Activated naive CD8-positive, alpha-beta T cell treated with anti-CD3 and anti-CD28 coated beads for 36 hours (primary cell): ENCODE measurements at places on chromosomes 16 and 17. TPM values are rescaled to one million over a fixed set of nuclear protein-coding genes. Genes with fewer than 3 reads are reported as not detected.

The PABPN1L gene
- total RNA-seq = not detected

The PRSS53 gene
- total RNA-seq = 3.0 TPM

The SPATA22 gene
- total RNA-seq = not detected

The NAT9 gene
- total RNA-seq = 39.9 TPM

The CSH1 gene
- not detected for total RNA-seq

The CTRB2 gene
- total RNA-seq = not detected

The CDH11 gene
- total RNA-seq = not detected

The RMI2 gene
- 56.1 TPM for total RNA-seq

The PPP1R27 gene
- total RNA-seq = not detected

The TMEM100 gene
- not detected for total RNA-seq

The PNMT gene
- not detected for total RNA-seq

The YPEL3 gene
- total RNA-seq = 12.1 TPM

The CCL3 gene
- total RNA-seq = 51.5 TPM

The CCDC200 gene
- not detected for total RNA-seq

The GRB2 gene
- total RNA-seq = 161 TPM

The ALDH3A1 gene
- 0.47 TPM for total RNA-seq

The RAPGEFL1 gene
- 4.3 TPM for total RNA-seq

The CHST5 gene
- total RNA-seq = not detected

The GABARAPL2 gene
- total RNA-seq = 47.6 TPM

The PRDM7 gene
- total RNA-seq = not detected

The ELOB gene
- total RNA-seq = 291 TPM

The BCAR1 gene
- total RNA-seq = 1.2 TPM

The MEFV gene
- 0.12 TPM for total RNA-seq

The CFAP97D1 gene
- total RNA-seq = not detected

The CCDC78 gene
- 8.1 TPM for total RNA-seq

The CES3 gene
- total RNA-seq = 0.80 TPM

The PRAC2 gene
- total RNA-seq = not detected

The CCL1 gene
- total RNA-seq = not detected

The KRT13 gene
- not detected for total RNA-seq

The PRR15L gene
- total RNA-seq = not detected

The UBTF gene
- total RNA-seq = 169 TPM

The CACNG1 gene
- not detected for total RNA-seq

The TAT gene
- not detected for total RNA-seq

The ABCA8 gene
- total RNA-seq = not detected

The MYH2 gene
- not detected for total RNA-seq

The KRTAP9-4 gene
- total RNA-seq = not detected

The UTS2R gene
- not detected for total RNA-seq

The KRTAP1-5 gene
- total RNA-seq = not detected

The PYCARD gene
- 5.0 TPM for total RNA-seq

The PIK3R5 gene
- total RNA-seq = 32.6 TPM

The KRT40 gene
- total RNA-seq = not detected

The FBXW10 gene
- not detected for total RNA-seq

The RBFOX1 gene
- not detected for total RNA-seq

The NOMO2 gene
- total RNA-seq = 59.2 TPM

The ZG16 gene
- not detected for total RNA-seq

The GCGR gene
- not detected for total RNA-seq

The ITGA2B gene
- total RNA-seq = 0.62 TPM

The SOX9 gene
- total RNA-seq = not detected

The PRSS36 gene
- 0.74 TPM for total RNA-seq

The GLTPD2 gene
- total RNA-seq = not detected
